Stimulated activated CD4-positive, alpha-beta T cell treated with anti-CD3 and anti-CD28 coated beads, Interleukin-12 subunit alpha, Interleukin-12 subunit beta, amount 100 ng/mL, for 48 hours (primary cell): ENCODE measurements at places on chromosomes 3 and 15.

GRCh38 chr3:59480486-59480995 lies 430.7 kb upstream of the CFAP20DC start:
- DNase-seq = no peak

DNA sequence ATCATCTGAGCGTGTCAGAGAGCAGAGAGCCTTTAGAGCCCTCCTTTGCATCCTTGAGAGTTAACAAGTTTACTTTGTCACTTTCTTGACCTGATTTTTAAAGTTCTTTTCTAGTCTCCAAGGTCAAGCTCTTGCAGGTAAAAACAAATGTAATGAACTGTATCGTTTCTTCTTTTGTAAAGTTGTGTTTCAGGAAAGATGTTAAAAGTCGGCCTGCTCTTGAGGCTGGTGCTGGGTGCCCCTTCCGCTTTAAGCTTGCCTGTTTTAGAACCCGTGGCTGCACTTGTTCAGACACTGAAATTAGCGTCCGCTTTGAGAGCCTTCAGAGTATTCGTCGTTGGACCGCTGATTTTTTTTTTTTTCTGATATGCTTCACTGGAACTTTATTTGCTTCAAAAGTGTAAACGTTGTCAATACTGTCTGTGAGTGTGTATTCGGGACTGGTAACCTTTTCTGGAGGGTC lies 52.6 kb upstream of the ULK4 start:
- DNase-seq = no peak

GRCh38 chr15:40471808-40472150 lies 995 bp downstream of the CHST14 start:
- no peak for DNase-seq

GRCh38 chr3:88220126-88220525 lies 70.4 kb downstream of the C3orf38 start:
- no peak for DNase-seq

- no peak for DNase-seq
Measured at GRCh38 chr3:176920766-176921160, 276.5 kb downstream of the TBL1XR1 start.

- DNase-seq = no peak
Measured at GRCh38 chr15:74253211-74253921, 17.2 kb downstream of the CCDC33 start.

DNA sequence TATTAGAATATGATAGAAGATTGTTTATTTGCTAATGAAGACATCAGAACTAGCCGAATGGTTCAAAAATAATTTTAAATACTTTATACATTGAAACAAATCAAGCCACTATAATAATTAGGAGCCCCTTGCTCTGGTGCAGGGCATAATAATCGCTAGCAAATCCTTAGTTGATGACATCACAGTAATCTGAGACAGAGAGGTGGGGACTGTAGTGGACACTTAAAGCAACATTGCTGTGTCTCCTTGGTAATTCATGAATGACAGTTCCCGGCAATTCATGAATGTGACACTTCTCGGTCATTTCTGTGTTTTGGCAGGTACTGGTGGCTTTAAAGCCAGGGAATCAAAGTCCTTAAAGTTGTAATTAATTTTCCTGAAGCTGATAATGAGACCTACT lies 114.3 kb downstream of the PPM1L start:
- DNase-seq = no peak

GRCh38 chr15:81098861-81099651 lies 35.0 kb upstream of the CFAP161 start:
- no peak for DNase-seq

GRCh38 chr15:38660738-38661137 lies 96.1 kb upstream of the RASGRP1 start:
- no peak for DNase-seq

DNA sequence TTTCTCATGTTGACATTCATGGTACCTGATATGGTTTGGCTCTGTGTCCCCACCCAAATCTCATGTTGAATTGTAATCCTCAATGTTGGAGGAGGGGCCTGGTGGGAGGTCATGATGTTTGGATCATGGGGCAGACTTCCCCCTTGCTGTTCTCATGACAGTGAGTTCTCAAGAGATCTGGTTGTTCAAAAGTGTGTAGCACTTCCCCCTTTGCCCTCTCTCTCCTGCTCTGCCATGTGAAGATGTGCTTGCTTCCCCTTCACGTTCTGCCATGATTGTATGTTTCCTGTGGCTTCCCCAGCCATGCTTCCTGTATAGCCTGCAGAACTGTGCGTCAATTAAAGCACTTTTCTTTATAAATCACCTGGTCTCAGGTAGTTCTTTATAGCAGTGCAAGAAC lies 3.3 kb upstream of the UBL7 start:
- no peak for DNase-seq

- DNase-seq = no peak
Measured at GRCh38 chr3:13844286-13844685, 35.6 kb downstream of the WNT7A start.

DNA sequence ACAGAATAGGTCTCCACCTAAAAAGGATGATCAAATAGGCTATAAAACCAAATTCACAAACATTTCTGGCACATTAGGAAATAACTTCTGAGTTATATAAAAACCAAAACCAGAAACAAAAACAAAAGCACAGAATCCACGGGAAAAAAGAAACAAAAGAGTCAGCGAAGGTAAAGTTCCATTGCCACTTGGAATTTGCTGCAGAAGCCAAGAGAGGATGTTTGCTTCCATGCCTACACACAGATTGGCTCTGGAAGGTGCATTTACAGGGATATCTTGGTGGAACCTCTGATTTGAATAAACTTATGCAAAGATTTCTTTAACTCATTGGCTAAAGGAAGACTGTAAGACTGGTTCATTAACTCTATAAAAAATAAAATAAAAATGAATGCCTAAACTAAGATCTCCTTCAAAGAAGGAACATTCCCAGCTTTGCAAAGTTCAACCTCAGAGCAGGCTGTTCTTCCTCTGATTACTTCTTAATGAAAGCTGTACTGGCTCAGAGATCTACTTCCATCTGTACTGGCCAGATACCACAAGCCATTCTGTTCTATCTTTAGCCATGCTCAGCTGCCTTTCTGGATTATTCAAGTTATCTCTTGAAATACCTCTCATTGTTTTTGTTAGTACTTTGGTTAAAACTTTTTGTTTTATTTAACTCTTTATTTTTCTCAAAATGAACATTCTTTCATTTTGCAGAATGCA lies 537.5 kb upstream of the CCDC54 start:
- no peak for DNase-seq
